Inflammatory macrophage treated with lipopolysaccharide for 1 hour (primary cell): ENCODE measurements at places on chromosomes 12 and 14.

DNA sequence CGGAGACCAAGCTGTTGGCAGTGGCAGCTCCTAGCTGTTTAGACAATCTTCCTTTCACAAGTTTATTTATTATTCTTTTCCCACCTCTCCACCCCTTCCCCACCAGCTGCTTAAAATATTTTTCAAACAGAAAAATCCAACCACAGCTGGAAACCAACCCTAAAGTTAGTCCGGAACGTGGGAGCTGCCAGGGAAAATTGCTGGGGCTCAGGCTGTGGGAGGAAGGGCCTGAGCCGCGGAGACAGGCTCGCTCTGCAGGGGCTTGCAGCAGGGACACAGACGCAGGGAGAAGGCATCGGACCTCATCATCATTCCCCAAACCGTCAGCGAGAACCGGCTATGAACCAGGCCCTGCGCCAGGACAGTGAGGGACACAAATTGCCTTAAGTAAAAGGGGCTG is 16.1 kb upstream of the TMEM106C start:
- no peak for DNase-seq

DNA sequence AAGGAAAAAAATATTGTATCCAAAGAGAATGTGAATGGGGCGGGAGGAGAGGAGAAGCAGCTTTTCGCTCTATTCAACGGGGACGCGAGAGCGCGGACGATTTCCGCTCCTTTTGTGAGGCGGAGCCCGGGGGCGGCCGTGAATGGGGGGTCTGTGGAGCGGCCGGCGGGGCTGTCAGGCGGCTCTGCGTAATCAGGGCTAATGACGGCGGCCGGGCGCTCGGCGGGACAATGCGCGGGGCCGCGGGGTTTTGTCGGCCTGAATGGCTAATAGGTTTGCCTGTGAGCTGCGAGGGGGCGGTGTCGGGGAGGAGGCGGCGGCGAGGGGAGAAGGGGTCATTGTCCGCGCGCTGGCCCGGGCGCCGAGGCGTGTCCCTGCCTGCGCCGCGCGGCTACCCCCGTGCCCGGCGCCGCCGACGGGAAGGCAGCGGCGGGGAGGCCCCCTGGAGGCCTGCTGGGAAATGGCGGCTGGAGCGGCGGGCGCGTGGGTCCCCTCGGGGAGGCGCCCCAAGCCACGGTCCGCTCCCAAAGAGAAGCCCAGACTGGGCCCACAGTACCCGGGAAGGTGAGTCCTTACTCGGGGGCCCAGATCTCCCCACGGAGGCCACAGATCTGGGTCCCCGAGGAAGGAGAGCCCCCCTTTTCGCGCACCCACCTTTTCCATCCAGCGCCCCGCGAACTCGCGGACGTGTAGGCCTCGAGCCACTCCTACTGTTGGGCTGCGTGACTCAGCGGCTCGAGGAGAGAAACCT is 6.0 kb downstream of the SIX6 start:
- DNase-seq: no peak

GRCh38 chr14:29169408-29169807 is 402.8 kb downstream of the FOXG1 start:
- DNase-seq: no peak

- DNase-seq: no peak
Observed at GRCh38 chr12:46390881-46391280, 18.3 kb upstream of the SLC38A2 start.

DNA sequence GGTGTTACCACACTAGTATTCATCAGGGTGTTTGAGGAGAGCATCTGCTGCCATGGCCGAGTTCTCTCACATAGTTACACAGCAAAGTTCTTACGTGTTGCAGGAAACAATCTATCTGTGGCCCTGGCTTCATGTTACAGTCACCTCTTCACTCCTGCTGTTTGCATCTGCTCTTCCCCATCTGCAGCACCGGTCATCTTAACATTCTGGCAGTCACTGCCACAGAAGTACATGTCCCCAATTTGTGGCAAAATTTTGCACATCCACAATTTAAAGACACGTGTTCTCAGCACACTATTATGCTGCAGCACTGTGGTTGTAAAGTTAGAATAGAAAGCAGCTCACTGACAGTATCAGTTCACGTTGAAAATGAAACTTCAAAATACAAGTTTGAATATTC is 23.2 kb downstream of the MAPK1IP1L start:
- DNase-seq: no peak

DNA sequence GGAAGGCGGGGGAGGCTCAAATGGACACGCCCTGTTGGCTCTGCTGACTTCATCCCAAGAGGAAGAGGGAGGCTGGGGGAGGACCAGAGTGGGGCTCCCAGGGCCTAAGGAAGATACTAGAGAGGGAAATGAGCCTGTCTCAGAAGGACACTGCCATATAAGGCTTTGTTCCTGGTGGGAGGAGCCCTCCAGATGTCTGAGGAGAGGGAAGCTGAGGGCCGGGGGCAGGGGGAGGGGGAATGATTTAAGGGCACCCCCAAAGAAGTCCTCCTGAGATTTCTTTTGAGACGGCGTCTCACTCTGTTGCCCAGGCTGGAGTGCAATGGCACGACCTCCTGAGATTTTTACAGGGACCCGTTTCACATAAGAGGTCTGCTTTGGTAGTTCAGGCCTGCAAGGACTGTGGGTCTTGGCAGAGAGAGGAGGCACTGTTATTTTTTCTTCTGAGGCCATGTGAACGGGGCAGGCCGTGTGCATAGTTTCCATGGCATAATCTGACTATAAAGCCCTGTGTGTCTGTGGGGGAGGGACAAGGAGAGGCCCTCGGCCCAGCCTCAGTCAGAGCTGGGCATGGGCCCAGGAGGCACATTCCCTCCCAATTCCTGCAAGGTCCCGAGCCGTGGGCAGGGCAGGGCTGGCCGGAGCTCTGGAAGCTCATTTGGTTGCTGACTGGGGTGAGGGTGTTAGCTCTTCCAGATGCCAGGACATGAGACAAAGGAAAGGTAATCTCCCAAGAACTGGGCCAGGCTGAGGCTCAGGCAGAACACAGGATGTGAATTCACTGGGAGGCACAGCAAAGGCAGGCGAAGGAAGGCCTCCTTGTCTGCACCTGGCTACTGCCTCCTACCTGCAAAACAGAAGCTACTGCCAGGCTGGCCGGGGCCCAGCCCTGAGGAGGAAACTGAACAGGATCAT is 22.2 kb upstream of the PLEKHG3 start:
- peak; percentile 69 for DNase-seq

DNA sequence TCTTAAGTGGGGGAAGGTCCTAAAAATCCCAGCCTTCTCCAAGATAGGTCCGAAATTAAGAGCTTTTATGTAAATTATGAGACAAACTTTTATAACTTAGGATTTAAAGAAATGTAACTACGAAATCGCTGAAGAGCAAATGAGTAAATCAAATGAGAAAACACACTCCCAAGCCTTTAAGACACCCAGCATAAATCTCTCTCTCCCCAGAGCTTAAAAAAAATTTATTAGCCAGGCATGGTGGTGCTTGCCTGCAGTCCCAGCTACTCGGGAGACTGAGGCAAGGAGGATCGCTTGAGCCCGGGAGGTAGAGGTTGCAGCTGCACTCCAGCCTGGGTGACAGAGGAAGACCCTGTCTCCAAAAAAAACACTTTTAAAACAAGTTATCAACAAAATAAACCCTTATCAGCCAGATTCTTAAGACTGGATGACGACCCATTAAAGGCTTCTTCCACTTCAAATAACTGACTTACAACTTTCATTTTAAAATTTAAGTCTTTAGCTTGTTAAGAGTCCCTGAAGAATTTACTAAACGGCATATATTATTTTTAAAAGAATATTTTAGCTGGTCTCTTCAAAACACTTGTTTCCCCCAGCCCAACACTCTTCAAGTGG is 3.2 kb downstream of the PTGES3 start:
- DNase-seq: no peak

GRCh38 chr12:121590476-121591143 is 9.8 kb upstream of the KDM2B start:
- DNase-seq: no peak
